NCI-H526 (cell line): ENCODE measurements at places on chromosomes 3 and 15.
A peak's percentile ranks its signal among the peaks of the same experiment; 100 is the strongest.

- DNase-seq: no peak
Measured at GRCh38 chr3:191254098-191254873, 55.2 kb downstream of the OSTN start.

DNA sequence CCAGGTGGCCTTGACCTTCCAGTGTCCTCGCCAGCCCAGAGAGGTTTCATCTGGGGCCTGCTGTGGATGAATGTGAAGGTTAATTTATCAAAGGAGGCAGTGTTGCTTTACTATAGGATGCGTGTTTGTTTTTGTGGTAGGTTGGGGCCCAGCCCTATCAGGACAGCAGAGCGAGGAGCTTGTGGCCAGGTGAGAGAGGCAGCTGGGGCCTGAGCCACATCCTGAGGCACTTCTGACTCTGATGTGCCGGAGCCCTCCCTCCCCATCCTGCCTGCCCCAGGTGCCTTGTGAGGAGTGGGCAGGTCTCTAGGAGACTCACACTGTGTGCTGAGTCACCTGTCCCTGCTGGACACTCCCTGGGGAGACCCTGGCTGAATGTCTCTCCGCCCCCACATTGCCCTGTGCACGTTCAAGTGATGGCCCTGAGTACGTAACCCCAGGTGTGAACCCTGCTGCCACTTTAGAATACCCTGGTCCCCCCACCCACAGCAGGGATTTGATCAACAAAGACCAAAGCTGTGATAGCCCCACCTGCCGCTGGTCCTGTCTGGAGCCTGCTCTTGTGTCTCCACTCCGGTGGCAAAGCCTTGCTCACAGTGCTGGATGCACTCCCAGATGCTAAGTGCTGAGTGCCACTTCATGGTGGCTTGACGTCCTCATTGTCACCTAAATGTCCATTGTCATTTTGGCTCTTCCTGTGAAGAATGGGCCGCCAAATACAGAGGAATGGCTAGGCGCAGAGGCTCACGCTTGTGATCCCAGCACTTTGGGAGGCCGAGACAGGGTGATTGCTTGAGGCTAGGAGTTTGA lies 16.0 kb downstream of the FBLN2 start:
- no peak for DNase-seq

- DNase-seq: no peak
Measured at GRCh38 chr3:27629366-27629765, 92.8 kb downstream of the EOMES start.

GRCh38 chr15:100769043-100769974 lies 110.3 kb upstream of the ALDH1A3 start:
- no peak for DNase-seq

GRCh38 chr3:69535613-69536012 lies 149.7 kb upstream of the FRMD4B start:
- DNase-seq: no peak

GRCh38 chr3:14216257-14217048 lies 37.8 kb downstream of the LSM3 start:
- DNase-seq: peak; percentile 9

GRCh38 chr3:196093317-196094111 lies 11.6 kb upstream of the TFRC start:
- no peak for DNase-seq

DNA sequence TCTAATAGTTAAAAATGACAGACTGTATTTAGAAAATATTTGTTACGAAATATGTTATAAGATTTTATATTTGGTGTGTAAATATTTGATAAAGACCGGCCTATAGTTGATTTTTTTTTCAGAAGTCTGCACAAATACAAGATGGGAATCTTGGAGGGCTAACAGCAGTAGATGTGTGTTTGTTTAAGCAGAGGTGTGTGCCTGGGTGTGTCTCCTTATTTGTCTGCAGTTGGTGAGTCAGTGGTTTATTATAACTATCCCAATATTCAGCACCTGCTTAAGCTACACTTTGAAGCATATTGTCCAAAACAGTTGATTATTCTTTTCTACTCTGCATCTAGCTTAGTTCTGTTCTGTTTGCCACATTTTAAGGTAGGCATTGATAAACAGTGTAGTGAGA lies 12.4 kb downstream of the GLCE start:
- DNase-seq: no peak

DNA sequence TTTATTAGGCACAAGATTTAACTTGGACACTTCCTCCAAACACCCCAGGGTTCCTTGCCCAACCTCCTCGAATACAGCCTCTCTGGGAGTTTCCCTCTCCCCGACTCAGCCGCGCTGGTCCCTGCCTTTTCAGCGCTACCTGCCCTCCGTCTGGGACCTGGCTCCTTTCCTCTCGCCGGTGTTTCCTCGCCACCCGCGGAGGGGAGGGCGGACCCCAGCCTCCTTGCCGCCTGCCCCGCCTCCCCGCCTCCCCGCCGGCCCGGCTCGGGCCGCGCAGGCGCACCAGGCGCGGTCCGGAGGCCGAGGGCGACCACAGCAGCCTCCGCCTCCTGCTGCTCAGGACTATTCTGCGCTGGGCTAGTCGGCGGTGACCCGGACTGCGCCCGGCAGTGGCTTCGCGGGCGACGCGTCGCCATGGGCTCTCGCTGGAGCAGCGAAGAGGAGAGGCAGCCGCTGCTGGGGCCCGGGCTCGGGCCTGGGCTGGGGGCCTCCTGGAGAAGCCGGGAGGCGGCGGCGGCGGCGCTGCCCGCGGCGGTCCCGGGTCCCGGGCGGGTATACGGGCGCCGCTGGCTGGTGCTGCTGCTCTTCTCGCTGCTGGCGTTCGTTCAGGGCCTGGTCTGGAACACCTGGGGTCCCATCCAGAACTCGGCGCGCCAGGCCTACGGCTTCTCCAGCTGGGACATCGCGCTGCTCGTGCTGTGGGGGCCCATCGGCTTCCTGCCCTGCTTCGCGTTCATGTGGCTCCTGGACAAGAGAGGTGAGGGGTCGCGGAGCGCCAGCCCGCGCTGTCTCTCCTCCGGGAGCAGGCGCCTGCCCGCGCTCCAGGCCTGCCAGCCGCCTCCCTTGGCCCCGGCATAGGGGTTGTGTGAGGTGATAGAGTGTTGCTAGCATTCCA lies at the start of gene SLC49A4:
SLC49A4 (plus strand) TSS at position 291 of the 895 bp plus-strand sequence; CDS start at position 415, 124 bp downstream.
- DNase-seq: no peak

DNA sequence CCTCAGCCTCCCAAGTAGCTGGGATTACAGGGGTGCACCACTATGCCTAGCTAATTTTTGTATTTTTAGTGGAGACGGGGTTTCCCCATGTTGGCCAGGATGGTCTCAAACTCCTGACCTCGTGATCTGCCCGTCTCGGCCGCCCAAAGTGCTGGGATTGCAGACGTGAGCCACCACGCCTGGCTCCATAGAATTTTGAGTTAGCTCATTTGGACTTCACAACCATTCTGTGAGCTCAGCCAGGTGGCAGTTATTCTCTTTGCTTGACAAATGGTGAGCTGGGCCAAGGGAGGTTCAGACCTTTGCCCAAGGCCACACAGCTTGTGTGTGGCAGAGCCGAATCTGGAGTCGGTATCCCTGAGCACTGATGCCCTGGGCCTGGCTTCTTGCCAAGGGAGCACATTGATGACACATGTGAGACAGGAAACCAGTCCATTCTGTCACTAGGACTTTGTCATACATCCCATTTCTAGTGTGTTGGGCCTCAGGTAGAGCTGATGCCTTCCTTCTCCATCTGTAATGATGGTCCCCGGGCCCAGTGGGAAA lies 17.6 kb downstream of the PODXL2 start:
- DNase-seq: no peak

GRCh38 chr3:70247955-70248354 lies 64.5 kb downstream of the MDFIC2 start:
- no peak for DNase-seq

DNA sequence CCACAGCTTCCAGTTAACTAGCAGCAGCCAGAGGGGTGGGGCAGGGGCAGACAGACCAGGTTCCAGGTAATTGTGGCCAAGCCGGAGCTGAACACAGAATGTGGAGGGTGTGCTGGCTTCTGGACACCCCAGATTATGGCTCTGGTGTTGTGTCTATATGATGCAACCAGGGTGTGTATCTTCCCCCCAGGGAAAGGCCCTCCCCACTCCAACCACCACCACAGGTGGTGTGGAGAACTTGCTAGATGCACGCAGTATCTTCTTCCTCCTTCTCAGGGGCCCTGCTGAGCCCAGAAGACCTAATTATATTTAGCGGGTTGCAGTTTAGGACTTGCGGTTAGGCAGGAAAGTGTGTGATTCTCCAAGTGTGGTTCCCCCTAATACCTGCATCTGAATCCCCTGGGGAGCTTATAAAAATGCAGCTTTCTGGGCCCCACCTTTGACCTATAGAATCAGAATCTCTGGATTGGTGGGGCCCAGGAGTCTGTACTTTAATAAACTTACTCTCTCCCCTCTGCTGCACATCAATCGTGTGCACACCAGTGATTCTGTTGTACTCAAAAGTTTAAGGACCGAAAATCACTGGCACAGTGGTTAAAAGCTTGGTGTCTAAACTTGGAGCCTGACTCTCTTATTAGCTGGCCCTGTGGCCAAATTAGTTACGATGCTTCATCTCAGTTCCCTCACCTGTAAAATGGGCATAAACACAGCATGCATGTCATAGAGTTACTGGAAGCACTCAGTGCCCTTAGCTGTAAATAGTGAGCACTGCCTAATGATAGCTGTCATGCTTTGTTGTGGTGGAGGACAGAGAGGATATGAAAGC lies 379.1 kb upstream of the PROK2 start:
- no peak for DNase-seq

- no peak for DNase-seq
Measured at GRCh38 chr3:170999737-171000242, 26.7 kb downstream of the SLC2A2 start.

GRCh38 chr3:1252061-1252430 lies 159.2 kb downstream of the CNTN6 start:
- no peak for DNase-seq

- no peak for DNase-seq
Measured at GRCh38 chr3:194718079-194718478, 32.4 kb downstream of the FAM43A start.

DNA sequence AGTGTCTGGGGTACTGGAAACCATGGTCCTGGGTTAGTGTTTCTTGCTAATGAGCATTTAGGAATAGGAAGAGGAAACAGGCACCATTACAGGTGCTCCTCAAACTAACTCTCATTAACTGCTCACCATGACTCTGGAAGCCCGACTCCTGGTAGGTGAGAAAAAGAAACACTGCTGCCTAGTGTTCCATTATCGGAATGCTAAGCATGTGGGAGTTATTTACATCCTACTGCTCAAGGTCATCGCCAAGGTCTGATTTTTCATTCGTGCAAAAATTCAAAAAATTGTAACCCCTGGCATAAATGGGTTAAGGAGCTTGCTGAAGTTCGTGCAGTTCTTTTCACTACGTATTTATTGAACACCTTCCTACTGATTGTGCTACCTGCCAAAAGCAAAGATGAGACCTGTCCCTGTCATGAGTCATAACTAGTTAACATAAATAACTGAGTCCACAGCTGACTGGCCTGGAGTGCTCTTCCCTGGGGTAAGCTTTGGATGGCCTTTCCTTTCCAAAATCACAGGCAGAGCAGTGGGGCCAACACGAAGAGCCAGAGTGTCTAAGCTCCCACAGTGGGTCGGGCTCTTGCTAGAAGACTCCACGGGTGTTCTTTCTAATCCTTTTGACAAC lies 22.7 kb upstream of the PAQR5 start:
- DNase-seq: no peak

DNA sequence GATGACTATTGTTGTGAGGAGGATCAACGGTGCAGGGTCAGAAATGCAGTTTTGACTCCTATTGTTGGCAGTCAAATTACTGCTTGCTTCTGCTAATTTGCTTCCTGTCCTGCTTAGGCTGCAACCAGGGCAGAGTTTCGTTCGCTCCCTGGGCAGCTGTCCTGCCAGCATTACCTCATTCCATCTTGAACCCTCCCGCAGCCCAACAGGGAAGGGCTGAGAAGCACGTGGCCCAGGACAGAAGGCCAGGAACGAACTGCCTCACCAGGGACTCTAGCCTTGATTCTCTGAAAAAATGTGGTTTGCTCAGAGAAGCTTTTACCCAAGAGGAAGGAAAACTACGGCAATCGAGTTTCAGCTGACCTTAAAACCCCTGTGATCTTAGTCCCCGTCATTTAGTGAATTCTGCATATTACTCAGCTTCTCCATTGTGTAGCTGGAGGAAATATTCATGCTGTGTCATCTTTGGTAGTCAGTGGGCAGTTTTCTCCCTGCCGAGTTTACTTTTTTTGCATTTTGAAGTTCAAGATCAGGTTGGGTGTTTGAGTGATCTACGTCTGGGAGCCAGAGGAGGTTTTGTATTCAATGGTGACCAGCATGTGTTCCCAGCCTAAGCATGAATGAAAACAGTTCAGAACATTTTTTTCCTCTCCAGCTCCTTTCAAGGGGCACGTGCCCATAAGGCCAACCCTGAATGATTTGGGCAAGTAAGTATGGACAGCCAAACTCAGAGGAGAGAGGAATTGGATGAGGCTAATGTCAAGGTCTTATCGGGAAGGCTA lies 23.0 kb downstream of the TLNRD1 start:
- DNase-seq: no peak

- DNase-seq: no peak
Measured at GRCh38 chr15:81095690-81096365, 38.2 kb upstream of the CFAP161 start.

GRCh38 chr15:35751413-35752133 lies 205.6 kb upstream of the DPH6 start:
- peak; percentile 91 for DNase-seq

DNA sequence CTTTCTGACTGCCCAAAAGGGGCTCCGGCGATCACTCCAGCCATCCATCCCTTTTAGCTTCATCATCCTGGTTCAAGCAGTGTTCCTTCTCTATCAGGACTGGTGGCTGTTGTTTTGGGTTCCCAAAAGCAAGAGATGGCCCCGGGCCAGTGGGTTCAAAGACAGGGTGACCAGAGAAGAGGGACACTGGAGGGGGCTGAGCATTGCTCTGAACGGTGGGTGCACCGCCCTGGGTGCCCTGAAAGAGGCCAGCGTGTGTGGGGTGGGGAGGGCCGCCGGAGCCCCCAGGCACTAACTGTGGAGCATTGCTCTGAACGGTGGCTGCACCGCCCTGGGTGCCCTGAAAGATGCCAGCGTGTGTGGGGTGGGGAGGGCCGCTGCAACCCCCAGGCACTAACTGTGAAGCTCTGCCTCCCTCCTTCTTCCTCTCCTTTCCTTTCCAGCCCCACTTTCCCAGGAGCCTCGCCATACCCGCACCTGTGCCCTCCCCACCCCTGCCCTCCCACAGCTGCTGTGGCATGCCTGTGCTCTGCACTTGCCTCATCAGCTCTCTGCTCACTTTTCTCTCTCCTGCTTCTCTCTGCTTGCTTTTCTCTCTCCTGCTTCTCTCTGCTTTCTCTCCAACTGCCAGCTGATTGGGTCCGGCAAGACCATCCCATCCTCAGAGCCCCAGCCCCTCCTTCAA lies 37.4 kb upstream of the OR4F6 start:
- no peak for DNase-seq

GRCh38 chr3:45043728-45044299 lies 17.7 kb downstream of the CLEC3B start:
- no peak for DNase-seq

- DNase-seq: peak; percentile 84
Measured at GRCh38 chr3:105368566-105369499, 2.1 kb downstream of the ALCAM start.

DNA sequence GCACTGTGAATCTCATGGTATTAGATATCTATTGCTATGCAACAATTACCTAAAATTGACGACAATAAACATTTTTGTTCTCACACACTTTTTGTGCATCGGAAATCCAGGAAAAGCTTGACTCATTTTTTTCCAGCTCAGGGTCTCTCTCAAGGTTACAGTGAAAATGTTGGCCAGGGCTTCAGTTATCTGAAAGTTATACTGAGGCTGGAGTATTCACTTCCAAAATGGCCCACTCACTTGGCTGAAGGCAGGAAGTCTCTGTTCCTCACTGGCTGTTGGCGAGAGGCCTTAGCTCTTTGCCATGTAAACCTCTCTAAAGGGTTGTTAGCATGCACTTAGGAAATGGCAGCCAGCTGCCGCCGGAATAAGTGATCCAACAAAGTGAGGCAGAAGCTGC lies 41.4 kb downstream of the OSTN start:
- DNase-seq: no peak

GRCh38 chr3:14957925-14958324 lies 10.5 kb downstream of the NR2C2 start:
- DNase-seq: peak; percentile 51
